PC-9 (cell line): ENCODE measurements at places on chromosomes 4 and X. TPM values are rescaled to one million over a fixed set of nuclear protein-coding genes. Genes with fewer than 3 reads are reported as not detected.
A peak's percentile ranks its signal among the peaks of the same experiment; 100 is the strongest.

The SEC24D gene
- total RNA-seq: 10.2 and 17.3 TPM in 2 replicates

The AR gene
- 1.7 and 3.4 TPM in 2 replicates for total RNA-seq

The LIAS gene
- total RNA-seq: 16.3 and 16.4 TPM in 2 replicates

The RNF128 gene
- 0.17 TPM in 1 of 2 replicates, not detected in the other for total RNA-seq

GRCh38 chr4:41124916-41125548, 89.3 kb downstream of the APBB2 start:
- peak; percentile 44 for DNase-seq

DNA sequence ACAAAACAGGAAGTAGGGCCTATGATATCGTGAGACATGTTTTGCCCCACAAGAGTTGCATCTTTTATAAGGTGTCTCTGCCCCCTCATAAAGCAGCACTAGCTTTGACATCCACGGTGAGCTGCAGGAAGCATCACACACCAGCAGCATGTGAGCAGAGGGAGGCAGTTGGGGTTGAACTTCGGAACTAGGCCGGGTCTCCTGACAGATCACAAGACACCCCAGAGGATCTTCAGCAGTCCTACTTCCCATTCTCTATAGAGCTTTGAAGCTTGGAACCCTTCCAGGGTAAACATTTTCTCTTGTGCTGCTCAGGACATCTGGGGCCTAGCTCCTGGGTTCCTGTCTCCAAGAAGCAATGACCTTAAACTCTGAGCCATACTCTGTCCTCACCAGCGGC, 27.5 kb downstream of the YY2 start:
- no peak for DNase-seq

- DNase-seq: peak; percentile 3
These were observed 5.3 kb downstream of the ASB11 start for GRCh38 chrX:15310117-15310516.

DNA sequence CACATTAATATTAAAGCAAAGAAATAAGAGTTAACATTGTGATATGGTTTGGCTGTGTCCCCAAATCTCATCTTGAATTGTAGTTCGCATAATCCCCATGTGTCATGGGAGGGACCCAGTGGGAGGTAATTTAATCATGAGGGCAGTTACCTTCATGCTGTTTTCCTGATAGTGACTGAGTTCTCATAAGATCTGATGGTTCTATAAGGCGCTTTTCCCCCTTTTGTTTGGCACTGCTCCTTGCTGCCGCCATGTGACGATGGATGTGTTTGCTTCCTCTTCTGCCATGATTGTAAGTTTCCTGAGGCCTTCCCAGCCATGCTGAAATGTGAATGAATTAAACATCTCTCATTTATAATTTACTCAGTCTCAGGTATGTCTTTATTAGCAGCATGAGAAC, 153.8 kb upstream of the GALNT7 start:
- no peak for DNase-seq

GRCh38 chrX:77820091-77820727, 34.2 kb upstream of the ATRX start:
- no peak for DNase-seq

- peak; percentile 58 for DNase-seq
These were observed 1.1 kb upstream of the PGRMC2 start for GRCh38 chr4:128288689-128289106.

- no peak for DNase-seq
These were observed 631 bp downstream of the TMEM47 start for GRCh38 chrX:34656467-34656841.
